Activated CD4-positive, alpha-beta T cell treated with anti-CD3 and anti-CD28 coated beads for 48 hours (primary cell): ENCODE measurements at places on chromosomes 2 and 18.

- no peak for DNase-seq
These were observed 982.6 kb upstream of the FANCL start for GRCh38 chr2:59223742-59224141.

DNA sequence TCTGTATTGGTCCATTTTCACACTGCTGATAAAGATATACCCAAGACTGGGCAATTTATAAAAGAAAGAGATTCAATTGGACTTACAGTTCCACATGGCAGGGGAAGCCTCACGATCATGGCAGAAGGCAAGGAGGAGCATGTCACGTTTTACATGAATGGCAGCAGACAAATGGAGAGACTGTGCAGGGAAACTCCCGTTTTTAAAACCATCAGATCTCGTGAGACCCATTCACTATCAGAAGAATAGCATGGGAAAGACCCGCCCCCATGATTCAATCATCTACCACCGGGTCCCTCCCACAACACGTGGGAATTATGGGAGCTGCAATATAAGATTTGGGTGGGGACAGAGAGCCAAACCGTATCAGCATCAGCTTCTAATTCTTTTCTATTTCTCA, 217.0 kb downstream of the ANAPC1 start:
- no peak for DNase-seq

- DNase-seq: no peak
These were observed 128.4 kb downstream of the TTC27 start for GRCh38 chr2:32756074-32756727.

DNA sequence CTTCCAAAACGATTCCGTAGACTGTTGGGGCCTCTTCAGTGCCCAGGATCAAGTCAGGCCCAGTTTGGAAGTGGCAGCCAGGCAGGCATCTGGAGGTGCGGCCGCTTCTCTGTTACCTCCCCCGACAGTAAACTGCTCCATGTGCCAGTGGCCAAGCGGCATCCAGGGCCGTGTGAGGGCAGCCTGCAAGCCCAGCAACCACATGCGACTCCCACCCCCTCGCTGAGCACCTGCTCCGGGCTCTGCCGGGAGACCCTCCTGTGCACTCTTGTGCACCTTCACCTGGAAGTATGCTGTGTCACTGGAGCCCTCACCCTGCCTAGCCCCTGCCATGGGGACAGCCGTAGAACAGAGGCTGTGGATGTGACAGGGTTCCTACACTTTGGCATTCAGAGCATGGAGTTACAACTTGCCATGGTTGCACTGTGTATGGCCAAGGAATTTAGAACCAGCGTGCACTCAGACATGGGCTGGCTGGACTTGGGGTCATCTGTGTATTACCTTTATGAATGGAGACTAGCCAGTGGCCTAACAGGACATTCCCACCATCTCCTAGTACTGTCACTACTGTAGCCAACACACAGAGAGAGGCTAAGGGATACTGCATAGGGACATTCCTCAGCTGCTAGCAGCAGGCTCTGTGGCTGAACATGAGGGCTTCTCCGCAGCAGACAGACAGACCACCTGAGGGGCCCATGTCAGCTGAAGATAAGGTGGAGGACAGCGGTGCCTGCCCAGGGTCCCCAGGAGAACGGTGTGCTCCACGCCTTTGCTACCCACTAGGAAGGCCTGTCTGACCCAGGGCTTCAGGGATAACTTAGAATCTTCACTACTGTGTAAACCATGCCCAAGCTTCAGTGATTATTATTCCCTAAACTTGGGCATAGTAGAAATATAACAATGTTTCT, 25.0 kb upstream of the FAHD2A start:
- no peak for DNase-seq

GRCh38 chr2:10832203-10832936, 19.8 kb upstream of the PDIA6 start:
- DNase-seq: peak; percentile 90

DNA sequence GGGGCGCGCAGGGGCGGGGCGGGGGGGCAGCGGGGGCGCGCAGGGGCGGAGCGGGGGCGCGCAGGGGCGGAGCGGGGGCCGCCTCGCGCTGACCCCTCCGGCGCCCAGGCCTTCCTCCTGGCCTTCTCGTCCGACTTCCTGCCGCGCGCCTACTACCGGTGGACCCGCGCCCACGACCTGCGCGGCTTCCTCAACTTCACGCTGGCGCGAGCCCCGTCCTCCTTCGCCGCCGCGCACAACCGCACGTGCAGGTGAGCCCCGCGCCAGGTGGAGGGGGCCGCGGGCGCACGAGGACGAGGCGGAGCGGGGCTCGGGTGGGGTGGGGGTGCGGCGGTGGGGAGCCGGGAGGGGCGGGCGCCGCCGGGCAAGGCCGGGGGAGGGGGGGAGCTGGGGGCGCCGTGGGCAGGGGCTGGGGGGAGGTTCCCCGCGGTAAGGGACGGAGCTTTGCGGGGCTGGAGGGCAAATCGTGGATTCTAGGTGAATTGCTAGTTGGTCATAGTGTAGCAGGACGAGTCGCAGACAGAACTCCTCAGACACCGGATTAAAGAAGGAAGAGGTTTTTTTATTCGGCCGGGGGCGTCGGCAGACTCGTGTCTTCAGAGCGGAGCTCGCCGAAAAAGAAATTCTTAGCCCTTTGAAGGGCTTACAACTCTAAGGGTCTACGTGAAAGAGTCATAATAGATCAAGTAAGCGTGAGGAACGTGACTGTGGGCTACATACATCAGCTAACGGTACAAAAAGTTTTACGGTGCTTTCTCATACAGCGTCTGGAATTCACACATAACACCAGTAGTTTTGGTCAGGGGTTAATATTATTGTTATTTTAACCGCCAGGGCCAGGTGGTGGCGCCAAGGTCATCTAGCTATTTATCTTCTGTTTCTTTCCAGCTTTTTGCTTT, 29.9 kb downstream of the ANO7 start:
- peak; percentile 54 for DNase-seq

GRCh38 chr18:49924293-49924983, 111.1 kb upstream of the ACAA2 start:
- DNase-seq: no peak

DNA sequence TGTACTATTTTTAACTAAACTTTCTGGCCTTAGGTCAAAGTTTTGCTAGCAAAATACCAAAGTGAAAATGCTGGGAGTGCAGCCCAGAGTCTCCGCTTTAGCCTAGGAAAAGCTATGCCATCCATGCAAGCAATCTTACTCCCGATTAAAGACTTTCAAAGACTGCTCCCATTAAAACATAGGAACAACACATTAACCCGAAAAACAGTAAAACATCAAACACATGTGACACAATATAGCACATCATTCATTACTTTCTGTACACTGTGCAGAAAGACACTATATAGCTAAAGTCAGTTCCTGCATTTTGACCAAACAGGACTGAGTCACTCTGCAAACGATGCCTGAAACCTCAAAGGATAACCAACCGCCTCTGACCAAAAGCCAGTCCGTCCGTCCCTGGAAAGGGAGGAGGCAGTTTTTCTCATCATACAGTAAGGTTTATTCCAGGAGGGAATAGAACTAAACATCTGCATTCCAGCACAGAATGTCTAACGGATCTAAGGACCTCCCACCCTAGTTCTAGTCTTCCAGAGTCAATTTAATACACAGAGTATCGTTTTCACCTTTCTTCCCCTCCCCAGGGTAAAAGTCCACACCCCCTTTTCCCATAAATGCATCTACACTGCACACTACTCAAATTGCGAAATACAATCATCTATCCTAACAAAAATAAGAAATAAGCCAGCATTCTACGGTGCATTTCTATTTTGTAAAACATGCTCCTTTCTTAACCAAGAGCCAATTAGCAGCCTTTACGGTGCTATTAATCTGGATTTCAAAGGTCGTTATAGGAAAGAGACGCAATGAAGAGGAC, 1.7 kb downstream of the ROCK2 start:
- DNase-seq: no peak

GRCh38 chr2:174996622-174997021, 8.6 kb downstream of the CHN1 start:
- DNase-seq: no peak

DNA sequence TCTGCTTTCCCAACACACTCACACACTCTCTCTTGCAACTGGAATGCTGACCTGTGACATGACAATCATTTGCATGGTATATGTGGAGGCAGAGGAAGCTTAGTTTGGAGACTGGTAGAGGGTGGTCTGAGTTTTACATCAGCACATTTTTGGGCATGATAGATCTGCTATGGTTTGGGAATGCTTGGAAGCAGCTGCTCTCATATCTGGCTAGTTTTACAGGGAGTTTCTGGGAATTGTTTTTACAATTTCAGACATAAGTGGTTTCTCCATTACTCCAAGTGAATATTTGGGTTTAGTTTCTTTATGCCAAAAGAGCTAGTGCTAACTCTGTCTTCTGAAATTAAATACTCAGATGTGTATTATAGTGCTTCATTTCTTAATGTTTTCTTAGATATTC, 977.6 kb downstream of the SUCLG1 start:
- DNase-seq: no peak

- DNase-seq: no peak
These were observed 1.3 kb downstream of the CPS1 start for GRCh38 chr2:210557721-210558120.

DNA sequence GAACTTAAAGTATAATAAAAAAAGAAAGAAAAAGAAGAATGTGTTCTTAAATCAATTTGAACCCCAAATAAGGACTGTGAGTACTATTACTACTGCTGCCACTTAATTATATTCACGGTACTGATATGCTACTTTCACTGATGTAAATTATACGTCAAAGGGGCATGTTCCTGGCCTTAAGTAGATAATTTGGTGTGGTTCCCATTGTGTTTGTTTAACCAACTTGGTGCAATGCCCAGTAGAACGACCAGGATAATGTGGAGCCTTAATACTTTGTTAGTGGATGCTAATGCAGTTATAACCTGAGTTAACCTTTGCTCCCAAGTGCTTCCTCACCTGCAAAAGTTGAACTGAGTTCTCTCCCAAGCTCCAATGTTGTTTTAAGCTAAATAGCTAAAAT, 142.0 kb downstream of the NR4A2 start:
- no peak for DNase-seq

DNA sequence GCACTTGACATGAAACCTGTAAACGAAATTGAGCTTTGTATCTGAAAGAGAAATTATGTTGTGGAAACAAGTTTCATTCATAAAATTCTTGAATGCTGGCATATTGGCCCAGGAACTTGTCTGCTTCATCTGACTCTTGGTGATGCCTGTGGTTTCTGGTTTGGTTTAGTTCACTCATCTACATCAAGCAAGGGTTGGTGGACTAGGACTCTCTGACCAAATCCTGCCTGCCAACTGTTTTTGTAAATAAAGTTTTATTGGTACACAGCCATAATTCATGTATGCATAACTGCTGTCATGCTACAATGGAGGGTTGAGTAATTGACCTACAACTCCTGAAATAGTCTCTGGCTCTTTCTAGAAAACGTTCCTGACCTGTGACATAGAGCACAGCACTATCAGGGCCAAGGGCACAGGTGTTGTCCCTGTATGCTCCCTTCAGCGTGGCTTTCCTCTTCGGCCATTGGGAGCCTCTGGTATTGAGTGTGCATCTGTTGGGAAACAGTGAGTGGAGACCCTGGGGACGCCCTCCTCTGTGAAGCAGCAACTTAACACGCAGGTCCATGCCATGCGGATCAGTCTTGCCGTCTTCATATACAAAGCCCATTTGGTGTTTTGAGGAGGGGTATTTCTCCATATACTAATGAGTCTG, 226.3 kb downstream of the SH3RF3 start:
- no peak for DNase-seq

GRCh38 chr2:194203898-194204297, 1453.1 kb upstream of the SLC39A10 start:
- DNase-seq: no peak

GRCh38 chr2:238019962-238020361, 40.8 kb upstream of the SCLY start:
- no peak for DNase-seq

DNA sequence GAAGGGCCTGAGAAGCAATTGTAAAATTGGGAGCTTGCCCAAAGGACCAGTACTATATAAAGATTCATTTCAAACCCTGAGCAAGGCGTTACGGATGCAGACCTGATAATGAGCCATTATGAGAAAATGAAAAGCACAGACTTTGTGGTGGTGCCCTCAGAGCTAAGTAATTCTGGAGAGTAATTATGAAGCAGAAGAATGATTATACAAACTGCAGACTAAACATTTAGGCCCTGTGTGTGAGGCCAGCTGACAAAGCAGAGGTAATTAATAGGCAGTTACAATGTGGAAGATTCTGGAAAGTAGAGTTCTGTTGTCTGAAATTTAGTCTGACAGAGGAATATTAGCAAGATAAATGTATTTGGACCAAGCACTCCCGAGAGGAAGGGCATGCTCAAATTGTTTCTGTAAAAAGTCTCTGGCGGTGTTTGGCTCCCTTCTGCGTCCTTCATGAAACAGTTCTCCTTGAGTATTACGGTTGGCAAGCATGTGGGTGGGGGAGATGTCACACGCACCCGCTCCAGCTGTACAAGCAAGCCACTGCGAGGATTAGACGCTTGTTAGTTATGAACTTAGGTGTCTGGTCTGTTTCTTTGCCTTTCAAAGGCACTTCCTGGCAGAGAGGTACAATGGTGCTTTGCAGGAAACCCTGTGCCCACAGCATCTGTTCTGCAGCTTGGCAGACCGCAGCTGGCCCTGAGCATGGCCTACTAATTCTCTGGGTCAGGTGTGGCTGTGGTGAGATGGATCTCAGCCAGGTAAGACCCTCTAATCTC, 45.5 kb downstream of the CDC42EP3 start:
- peak; percentile 60 for DNase-seq

GRCh38 chr2:240393831-240394410, 41.5 kb upstream of the GPC1 start:
- no peak for DNase-seq

- no peak for DNase-seq
These were observed 1.9 kb downstream of the CABLES1 start for GRCh38 chr18:23137097-23137635.

DNA sequence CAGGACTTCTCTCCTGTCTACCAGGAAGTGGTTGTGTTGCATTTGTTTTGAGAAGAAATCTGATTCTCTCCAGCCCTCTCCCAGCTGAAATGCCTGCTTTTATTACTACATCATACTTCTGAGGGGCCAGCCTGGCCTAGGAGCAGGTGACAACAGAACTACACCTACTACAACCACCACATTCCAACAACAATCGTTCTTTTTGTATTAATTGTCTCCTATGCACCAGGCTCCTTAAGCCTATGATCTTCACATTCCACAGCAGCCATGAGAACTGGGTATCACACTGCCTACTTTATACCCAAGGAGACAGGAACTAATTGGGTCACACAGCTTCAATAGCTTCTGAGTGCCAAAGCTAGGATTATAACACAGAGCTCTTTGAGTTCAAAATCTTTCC, 167.7 kb downstream of the TDRD15 start:
- no peak for DNase-seq

DNA sequence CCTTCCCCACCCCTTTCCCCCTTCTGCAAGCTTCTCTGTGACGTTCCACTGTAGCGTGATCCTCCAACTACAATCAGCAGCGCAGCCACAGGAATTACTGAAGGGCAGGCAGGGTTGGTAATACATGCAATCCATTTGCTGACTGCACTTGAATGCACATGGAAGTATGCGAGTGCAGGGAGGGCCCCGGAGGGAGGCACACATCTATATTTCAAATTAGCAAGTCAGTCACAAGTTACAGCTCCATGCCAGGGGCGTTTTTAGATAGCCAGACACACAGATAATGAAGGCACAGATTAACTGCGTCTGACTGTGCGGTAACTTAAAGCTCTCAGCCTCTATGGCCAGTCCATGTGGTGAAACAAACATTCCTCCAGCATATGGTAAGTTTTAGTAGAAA, 209.2 kb upstream of the GATA6 start:
- no peak for DNase-seq

GRCh38 chr18:68724021-68724420, 9.1 kb upstream of the TMX3 start:
- DNase-seq: no peak

GRCh38 chr2:147763861-147764260, 81.0 kb upstream of the ACVR2A start:
- no peak for DNase-seq

- no peak for DNase-seq
These were observed 200.6 kb downstream of the PPP1R1C start for GRCh38 chr2:182186132-182186735.
